GM12864 (cell line): ENCODE measurements at places on chromosomes 11 and 22.

- no peak for DNase-seq
These were observed 318.5 kb downstream of the JRKL start for GRCh38 chr11:96708219-96708878.

DNA sequence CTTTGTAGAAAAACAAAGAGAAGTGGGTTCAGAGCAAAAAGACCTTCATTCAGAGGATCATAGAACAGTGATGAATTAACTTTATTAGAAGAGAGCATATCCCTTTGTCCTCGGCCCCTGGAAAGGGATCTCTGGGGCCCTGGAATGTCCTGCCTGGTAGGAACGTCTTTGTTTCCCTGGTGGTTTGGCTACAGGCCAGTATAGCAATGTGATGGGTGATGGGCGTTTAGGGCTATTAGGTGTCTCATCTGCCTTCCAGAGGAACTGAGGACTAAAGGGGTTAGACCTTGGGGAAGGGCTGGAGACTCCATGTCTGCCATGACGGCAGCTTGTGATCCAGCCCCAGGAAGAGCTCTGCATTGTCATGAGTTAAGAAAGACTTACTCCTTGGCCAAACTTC, 9.1 kb downstream of the APOL4 start:
- no peak for DNase-seq

- DNase-seq: no peak
These were observed 18.5 kb downstream of the CD5 start for GRCh38 chr11:61120706-61121191.

GRCh38 chr11:133038850-133039249, 493.5 kb downstream of the OPCML start:
- DNase-seq: no peak

GRCh38 chr11:64359712-64360445, 917 bp downstream of the RPS6KA4 start:
- DNase-seq: no peak

DNA sequence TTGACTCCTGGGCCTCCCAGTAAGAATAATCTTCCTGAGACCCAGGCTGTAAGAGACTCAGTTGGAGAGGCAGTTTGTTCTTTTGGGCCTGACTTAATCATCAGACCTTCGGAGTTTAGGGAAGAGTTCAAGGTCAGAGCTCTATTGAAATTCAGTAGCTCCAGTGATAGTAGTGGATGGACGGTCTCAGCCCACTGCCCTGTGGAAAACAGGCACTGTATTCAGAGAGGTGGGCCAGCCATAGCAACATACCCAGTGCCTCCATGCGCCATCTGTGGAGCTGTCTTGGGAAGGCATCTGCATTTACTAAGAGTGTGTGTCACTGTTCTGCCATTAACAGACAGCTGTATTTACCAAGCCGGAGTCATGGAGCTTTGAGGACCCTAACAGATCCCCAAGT, 2.9 kb downstream of the SMARCB1 start:
- DNase-seq: no peak
